Karpas-422 (cell line): ENCODE measurements at places on chromosomes 12 and 14. TPM values are rescaled to one million over a fixed set of nuclear protein-coding genes. Genes with fewer than 3 reads are reported as not detected.

LRRC9 gene
- not detected in 2 replicates for total RNA-seq

SERPINA6 gene
- total RNA-seq: not detected in 2 replicates

DNA sequence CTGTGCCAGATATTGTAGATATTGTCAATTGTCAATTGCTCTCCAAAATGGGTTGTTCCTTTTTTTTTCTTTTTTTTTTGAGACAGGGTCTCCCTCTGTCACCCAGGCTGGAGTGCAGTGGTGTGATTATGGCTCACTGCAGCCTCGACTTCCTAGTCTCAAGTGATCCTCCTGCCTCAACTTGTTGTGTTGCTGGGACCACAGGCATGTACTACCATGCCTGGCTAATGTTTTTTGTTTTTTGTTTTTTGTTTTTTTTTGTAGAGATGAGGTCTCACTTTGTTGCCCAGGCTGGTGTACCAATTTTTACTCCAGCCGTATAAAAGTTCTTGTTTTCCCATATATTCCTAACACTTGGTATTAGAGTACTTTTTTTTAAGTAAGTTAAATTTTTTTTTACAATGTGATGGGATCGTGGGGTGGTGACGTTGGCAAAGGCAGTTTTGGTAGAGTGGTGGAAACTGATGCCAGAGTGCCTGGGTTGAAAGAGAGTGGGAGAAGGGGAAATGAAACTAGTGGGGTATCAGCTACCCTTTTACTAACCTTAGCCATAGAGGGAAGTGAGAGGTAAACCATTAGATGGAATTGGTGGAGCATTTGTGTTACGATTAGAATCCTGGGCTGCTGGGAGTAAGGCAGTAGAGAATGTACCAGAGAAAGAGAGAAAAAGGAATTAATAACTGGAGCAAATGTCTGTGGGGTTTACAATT is 33.0 kb upstream of the CFAP54 start:
- no peak overlapping the region for H3K27ac ChIP-seq
- no peak overlapping the region for H3K4me3 ChIP-seq
- H3K27me3 ChIP-seq: no peaks in the 10 kb centered on the region
- no peaks in the 10 kb centered on the region for H3K36me3 ChIP-seq
- DNase-seq: peak; percentile 45

- H3K27me3 ChIP-seq: no peaks in the 10 kb centered on the region
- no peaks in the 10 kb centered on the region for H3K4me1 ChIP-seq
- H3K27ac ChIP-seq: no peak overlapping the region
- H3K4me3 ChIP-seq: no peak overlapping the region
These were observed 53.0 kb downstream of the PKP2 start for GRCh38 chr12:32843528-32844095.

DNA sequence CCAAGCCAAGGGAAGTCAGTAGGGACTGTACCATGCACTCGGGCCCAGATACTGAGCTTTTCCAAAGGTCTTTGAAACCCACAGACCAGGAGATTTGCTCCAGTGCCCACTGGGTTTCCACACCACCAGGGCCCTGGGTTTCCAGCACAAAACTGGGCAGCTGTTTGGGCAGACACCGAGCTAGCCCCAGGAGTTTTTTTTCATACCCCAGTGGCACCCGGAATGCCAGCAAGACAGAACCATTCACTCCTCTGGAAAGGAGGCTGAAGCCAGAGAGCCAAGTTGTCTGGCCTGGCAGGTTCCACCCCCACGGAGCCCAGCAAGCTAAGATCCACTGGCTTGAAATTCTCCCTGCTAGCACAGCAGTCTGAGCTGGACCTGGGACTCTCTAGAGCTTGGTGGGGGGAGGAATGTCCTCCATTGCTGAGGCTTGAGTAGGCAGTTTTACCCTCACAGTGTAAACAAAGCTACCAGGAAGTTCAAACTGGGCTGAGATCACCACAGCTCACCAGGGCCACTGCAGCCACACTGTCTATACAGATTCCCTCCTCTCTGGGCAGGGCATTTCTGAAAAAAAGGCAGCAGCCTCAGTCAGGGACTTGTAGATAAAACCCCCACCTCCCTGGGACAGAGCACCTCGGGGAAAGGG is 793.7 kb downstream of the RPS29 start:
- no peak overlapping the region for H3K4me3 ChIP-seq
- no peaks in the 10 kb centered on the region for H3K36me3 ChIP-seq
- H3K4me1 ChIP-seq: no peaks in the 10 kb centered on the region
- no peak for DNase-seq
- no peak overlapping the region for H3K27ac ChIP-seq

TMPRSS12 gene
- total RNA-seq: not detected in 2 replicates

- no peaks in the 10 kb centered on the region for H3K27me3 ChIP-seq
- H3K4me1 ChIP-seq: no peaks in the 10 kb centered on the region
- no peak overlapping the region for H3K4me3 ChIP-seq
- no peak overlapping the region for H3K27ac ChIP-seq
- DNase-seq: no peak
These were observed 88.9 kb upstream of the ESRRB start for GRCh38 chr14:76287063-76287462.
